ENCODE measurements at places on chromosomes 2 and 18.

DNA sequence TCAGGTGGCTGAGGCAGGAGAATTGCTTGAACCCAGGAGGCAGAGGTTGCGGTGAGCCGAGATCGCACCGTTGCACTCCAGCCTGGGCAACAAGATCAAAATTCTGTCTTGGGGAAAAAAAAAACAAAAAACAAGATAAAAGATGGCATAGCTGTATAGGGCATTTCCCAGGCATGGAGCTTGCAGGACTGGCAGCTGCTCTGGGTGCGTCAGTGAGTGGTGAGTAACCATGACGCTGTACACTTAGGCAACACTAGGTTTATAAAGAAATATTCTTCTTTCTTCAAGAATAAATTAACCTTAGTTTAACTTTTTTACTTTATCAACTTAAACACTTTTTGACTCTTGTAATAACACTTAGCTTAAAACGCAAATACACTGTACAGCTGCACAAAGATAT lies 15.4 kb downstream of the TGOLN2 start:
- DNase-seq, result no peak

GRCh38 chr2:27958711-27959378 lies 68.3 kb downstream of the BABAM2 start:
- no peak for DNase-seq

- DNase-seq, result no peak
Observed at GRCh38 chr2:10533811-10534321, 85.7 kb upstream of the ODC1 start.

DNA sequence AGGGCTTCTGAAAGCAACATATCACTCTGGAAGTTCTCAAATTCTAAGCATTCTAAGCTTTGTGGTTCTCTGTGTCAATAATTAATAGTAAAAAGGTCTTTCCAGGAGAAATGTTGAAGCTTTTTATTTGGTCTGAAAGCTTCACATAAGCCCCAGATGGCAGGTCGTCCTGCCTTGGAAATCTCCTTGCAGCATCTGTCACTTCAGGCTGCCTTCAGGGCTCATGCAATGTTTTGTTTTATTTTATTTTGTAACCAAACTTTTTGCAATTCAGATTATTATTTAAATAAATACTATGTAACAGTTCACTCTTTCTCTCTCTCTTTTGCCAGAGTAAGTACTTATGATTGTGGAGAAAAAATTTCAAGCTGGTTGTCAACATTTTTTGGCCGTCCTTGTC lies 46.7 kb upstream of the FHOD3 start:
- DNase-seq, result no peak

DNA sequence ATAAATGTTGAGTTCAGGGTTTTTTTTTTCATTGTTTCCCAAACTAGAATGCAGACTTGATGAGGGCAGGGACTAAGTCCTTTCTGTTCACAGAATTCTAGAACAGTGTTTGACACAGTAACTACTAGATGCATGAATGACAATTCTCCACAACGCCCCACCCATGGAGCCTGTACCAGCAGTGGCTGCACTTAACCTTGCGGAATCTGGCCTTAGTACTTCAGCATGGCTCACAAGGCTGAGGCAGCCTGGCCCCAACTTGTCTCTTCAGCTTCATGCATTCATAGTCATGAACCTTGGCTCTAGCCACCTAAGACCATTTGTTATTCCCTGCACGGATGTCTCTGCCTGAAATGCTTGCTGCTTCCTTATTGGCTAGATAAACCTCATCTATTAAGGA lies 29.5 kb upstream of the MSGN1 start:
- no peak for DNase-seq

- DNase-seq, result peak; percentile 83
Observed at GRCh38 chr2:120398996-120399888, 53.3 kb downstream of the INHBB start.

GRCh38 chr2:152542995-152543481 lies 174.2 kb downstream of the PRPF40A start:
- peak; percentile 14 for DNase-seq

DNA sequence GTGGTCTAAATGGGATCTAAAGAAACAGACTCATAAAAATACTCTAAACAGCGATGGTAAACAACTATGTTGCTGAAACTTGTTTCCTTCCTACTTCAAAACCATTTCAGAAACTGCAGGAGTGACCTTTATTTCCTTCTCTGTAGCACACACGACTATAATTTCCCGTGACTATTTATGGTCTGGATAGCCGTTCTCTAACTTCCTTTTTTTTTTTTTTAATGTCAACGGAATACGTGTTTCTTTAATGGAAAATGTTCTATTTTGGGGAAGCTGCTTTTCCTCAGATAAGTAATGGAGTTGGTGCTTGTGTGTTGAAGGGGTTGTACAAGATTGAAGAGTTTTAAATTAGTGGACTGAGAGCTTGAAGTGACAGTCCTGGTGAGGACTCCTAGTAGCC lies 224.1 kb downstream of the PHLPP1 start:
- DNase-seq, result no peak

DNA sequence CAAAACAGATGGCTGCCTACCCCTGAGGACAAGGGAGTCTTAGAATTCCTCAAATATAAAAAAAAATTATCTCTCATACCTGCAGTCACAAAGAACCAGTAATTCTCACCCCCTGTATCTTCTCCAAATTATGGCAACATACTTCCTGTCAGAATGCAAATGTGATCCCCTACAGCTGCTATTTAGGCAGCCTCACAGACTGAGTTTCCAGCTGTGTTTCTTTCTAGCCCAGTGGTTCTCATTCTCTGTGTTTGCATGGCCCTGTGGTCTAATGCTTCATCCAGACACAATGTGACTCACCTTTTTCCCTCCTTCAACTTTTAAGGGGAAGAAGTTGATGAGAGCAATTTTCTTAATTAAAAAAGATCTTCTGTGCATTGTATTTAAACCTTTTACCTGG lies 726.3 kb downstream of the TSN start:
- DNase-seq, result peak; percentile 4

GRCh38 chr2:168738062-168738461 lies 64.4 kb upstream of the NOSTRIN start:
- DNase-seq, result no peak

GRCh38 chr2:182821182-182821581 lies 45.3 kb downstream of the FRZB start:
- no peak for DNase-seq

- peak; percentile 34 for DNase-seq
Observed at GRCh38 chr18:60053747-60054304, 154.0 kb downstream of the PMAIP1 start.

DNA sequence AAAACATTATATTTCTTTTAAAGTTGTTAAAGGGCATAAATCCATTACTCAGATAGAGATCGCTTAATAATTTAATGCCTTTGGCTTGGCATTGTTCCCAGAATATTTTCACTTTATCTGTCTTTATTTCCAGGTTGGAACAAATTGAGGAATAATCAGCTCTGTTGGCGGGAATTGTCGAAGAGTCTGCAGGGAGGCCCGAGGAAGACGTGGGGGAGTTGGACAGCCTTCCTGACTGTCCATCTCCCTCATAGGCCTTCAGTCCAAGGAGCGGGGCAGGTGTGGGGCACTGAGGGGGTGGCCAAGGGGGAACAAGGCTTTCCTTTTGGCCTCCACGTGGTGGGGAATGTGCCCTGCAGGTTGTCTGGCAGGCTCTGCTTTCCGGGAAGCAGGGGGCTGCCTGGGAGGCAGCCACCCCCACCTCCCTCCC lies 179.6 kb downstream of the ZBTB7C start:
- no peak for DNase-seq

DNA sequence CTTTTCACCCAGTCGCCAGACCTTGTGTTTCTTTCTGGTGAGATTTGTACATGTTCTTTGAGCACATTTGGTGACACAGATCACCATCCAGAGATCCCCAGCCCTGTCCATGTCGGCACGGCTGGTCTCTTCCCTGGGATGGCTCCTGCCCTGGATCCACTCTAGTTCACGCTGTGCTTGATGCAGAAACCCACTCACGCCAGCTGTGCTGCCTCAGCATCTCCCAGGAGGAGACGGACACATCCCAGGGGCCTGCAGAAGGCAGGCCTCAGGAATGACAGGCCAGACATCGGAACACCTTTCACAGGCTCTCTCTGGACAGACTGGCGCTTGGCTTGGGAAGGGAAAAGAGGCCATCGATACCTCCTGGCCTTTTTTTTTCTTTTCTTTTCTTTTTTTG lies 203.6 kb downstream of the ACKR3 start:
- DNase-seq, result no peak

All from ELF-1 (cell line).